Omental fat pad (tissue), 4 donors: ENCODE measurements at places on chromosomes 12 and 14. TPM values are rescaled to one million over a fixed set of nuclear protein-coding genes. Genes with fewer than 3 reads are reported as not detected.

DNA sequence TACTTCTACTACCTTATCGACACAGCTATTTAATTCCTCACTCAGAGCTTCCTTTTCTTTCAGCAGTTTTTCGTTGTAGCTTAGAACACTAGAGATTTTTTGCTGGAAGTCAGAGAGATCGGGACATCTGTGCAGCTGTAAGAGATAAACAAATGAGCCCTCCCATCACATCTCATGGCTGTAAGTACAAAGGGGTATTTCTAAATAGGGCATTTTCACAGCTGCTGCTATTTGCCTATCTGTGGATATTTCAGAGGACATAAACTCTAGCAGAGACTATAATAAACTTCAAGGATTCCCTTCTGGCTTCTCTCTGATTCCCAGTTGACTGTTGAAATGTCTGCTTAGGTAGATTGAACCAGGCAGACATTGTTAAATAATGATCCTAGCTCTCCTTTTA lies 76.1 kb upstream of the SAV1 start:
- no peak for DNase-seq

DNA sequence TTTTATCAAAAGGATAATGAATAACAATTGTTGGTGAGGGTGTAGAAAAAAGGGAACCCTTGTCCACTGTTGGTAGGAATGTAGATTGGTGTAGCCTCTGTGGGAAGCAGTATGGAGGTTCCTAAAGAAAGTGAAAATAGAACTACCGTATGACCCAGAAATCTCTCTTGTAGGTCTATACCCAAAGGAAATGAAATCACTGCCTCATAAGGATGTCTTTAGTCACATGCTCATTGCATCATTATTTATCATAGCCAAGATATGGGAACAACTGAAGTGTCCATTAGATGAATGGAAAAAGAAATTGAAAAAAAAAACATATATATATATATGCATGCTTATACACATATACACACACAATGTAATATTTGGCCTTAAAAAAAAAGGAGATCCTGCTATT lies 158.8 kb upstream of the NPAS3 start:
- no peak for DNase-seq

GRCh38 chr12:71970031-71970430 lies 31.4 kb downstream of the TPH2 start:
- DNase-seq: no peak

DNA sequence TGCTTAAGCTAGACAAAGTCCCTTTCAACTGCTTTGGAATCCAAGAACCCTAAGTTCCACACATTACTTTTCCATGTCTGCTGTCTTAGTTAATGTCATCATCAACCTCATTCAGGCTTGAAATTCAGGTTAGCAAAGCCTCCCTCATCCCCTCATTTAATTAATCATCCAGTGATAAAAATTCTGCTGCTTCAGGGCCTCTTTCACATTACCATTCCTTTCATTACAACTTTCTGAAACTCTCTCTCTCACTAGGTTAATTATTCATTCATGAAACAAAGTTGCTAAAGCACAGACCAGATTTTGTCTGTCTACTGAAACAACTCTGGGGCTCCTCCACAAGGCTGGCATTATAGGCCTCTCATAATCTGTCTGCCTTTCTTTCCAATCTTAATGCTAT lies 9.4 kb upstream of the VTI1B start:
- no peak for DNase-seq

DNA sequence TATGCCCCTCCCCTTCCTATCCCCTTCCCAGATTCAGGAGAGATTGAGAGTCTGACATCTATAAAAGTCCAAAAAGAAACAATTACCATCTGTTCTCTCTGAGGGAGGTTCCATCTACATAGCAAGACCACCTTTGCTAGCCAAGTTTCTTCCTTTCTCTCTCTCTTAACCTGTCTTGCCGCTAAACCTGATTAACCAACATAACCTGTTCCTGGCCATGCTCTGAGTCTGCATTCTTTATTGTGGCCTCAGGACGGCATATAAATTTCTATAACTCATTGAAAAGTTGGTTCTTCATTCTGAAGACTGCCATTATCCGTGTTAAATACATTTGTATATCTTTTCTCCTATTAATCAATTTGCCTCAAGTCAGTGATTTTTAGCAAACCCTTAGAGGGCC lies 594.0 kb downstream of the KCNH5 start:
- no peak for DNase-seq

Gene DHRS2
- total RNA-seq: not detected

Gene SLCO1B1
- not detected for total RNA-seq

- no peak for DNase-seq
Measured at GRCh38 chr12:67826148-67826547, 163.1 kb upstream of the IFNG-AS1 start.

Gene PPFIA2
- 9.1 TPM for total RNA-seq

DNA sequence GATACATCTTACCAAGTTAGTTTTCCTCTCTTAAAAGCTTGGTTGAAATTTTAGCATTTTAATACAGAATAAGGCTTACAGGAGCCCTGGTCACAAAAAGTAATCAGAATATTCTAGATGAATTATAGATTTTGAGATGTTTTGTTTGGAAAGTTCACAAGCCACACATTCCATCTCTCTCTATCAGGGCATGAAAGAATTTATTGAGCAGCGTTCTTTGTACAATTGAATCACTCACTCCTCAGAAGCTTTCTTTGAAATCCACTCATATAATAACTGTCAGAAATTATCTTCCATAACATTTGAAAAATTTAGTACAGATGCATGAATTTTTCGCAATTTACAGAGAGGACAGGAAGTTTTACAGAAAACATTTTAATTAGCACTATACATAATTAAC lies 938.6 kb upstream of the MDGA2 start:
- DNase-seq: no peak

Gene RNASE3
- not detected for total RNA-seq

Gene CCDC198
- not detected for total RNA-seq

DNA sequence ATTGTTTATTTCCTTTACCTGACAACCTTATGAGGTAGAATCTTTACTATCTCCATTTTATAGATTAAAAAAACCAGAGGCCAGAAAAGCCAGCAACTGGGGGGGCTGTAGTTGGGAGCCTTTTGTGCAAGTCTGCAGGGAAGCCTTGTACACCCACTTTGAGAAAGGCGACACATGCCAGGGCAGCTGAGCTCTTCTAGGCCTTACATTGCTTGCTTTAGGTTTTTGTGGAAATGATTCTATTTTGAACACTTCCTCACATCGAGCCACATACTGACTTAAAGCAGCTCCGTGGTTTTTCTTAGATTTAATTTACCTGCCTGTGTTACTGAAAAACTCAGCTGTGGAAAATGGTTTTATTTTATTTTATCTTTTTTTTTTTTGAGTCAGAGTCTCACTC lies 34.6 kb downstream of the EP400 start:
- no peak for DNase-seq

DNA sequence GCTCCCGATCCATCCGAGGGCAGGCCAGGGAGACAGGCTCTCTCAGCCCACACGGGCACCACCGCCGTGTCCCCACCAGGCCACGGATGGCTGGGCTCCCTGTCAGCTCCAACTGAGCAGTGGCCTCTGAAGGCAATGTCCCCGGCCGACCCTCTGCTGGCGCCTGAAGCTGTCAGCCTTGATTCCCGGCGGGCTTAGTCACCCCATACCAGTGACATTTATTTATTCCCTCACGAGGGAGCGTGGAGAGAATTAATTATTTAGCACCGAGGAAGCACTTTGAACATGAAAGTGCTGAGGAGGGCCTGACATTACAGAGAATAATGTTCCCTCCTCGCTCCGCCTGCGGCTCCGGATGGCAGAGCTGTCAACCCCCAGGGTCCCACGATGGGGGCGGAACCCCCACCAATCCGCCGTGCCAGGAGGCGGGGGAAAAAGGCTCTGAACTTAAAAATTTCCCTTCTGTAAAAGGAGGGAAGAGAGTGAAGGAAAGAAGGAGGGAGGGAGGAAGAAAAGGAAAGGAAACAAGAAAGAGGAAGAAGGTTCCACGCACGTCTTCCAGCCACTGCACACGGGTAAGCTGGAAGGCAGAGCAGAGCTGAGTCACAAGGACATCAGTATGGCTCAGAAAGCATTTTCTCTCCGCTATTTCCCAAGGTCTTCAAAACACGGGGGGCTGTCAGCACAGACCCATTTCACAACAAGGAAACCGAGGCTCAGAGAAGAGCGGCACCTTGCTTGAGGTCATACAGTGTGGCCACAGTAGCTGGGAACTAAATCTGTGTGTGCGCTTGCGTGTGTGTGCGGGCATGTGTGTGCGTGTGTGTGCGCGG lies 108.7 kb upstream of the NCOR2 start:
- no peak for DNase-seq

Gene OR10A7
- total RNA-seq: not detected

DNA sequence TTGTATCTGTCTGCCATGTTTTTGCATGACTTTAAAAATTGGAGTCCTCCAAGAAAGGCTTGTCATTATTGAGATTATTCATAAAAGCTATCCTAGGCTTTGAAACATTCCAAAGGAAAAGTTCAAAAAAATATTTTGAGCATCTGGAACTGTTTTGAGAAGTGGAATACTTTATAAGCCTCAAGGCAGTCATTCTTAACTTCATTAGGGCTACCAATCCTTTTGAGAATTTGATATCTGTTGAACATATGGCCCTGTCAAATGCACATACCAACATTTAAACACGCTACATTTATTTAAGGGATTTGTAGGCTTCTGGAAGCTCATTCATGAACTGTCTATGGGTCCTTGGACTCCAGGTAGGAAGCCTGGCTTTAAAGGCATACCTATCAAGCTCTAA lies 77.0 kb downstream of the TMEM117 start:
- DNase-seq: no peak

GRCh38 chr14:21258889-21259787 lies 10.1 kb downstream of the HNRNPC start:
- no peak for DNase-seq

Gene RFX4
- not detected for total RNA-seq

GRCh38 chr12:3947781-3948180 lies 74.6 kb upstream of the PARP11 start:
- no peak for DNase-seq

Gene BTBD6
- total RNA-seq: 67.3 TPM

- no peak for DNase-seq
Measured at GRCh38 chr12:29794862-29795261, 11.1 kb upstream of the TMTC1 start.

DNA sequence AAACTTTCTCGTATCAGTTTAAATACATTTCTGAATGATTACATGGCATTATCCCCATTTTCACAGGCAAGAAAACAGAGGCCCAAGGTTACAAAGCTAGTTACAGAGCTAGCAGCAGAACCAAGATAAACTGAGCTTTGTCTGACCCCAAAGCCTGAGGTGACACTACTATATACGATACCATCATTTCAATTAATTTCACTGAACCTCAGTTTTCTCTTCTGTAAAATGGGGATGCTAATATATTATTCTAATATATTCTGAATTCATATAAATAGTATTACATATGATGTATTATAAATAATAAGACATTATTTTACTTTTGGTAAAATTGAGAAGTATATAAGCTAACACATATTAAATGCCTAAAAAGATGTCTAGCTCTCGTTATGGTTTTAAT lies 143.3 kb downstream of the NRXN3 start:
- DNase-seq: no peak

GRCh38 chr14:50319293-50319692 lies 7.2 kb downstream of the DMAC2L start:
- DNase-seq: no peak

Gene PIWIL1
- total RNA-seq: 0.79 TPM

Gene NTN4
- total RNA-seq: 15.1 TPM

DNA sequence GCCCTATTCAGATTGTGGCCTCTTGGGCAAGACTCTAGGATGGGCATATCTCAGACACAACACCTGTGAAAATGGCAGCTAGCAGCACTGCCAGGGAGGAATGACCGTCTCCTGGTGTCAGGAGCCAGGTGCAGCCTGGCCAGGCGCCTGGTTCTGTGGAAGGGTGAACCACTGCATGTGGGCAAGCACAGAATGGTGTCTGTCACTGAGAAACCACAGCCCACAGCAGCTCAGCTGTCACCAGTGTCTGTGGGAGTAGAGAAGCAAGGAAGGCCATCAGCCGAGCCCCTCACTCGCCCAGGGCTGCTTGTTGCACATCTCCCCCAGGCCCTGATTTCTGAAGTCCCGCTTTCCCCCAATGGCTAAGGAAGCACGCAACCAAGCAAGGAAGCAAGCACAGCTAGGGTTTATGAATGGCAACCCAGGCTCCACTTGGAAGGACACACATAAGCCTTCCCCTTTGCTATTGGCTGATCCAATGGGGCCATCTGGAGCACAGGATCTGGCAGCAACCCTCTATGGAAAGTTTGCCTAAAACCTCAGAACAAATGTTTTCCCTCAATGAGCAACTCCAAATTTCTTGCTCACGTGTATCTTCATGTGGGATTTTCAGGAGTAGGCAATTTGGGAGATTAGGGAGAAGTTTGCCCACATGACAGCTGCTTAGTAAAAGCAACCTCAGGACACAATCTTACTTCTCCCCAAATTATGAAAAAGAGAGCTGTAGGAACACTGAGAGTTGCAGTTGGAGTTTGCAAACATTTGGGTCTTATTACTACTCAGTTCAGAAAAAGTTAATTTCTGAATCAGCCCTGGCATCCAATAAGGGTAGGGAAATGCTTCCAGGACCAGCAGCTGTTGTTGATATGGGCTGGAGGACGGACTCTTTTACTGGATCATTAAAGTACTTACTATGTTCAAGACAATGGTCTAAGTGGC lies 44.7 kb downstream of the GPHB5 start:
- no peak for DNase-seq
